ENCODE measurements at places on chromosomes 5 and 9.

DNA sequence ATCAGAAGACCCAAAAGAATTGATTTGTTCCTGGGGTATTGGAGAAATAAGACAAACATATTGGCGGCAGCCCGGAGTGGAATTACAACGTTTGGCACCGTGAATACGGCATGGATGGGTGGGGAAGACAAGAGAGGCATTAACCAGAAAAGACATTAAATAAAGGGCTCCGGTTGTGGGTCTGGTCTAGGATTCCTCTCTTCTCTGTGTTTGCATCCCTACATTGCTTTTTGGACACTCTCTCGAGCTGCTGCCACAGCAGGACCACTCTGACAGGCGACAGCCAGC, 138.7 kb upstream of the PALM2AKAP2 start:
- DNase-seq: no peak

DNA sequence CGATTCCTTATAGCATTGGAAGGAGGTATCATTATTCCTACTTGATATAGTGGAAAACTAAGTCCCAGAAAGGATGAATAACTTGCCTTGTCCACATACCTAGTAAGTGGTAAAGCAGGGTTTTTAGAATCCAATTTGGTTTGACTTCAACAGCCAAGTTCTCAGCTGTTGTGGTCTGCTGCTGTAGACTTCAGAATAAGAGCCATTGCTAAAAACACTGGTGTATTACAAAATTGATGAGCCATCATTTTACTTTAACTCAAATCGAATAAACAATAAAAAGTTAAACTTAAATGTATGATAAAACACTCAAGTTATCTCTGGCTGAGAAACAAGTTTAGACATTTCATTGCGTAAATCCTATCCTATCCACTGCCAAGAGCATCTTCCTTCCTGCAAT, 610.8 kb downstream of the TLE1 start:
- no peak for DNase-seq

GRCh38 chr5:124576848-124577409, 169.5 kb downstream of the ZNF608 start:
- no peak for DNase-seq

DNA sequence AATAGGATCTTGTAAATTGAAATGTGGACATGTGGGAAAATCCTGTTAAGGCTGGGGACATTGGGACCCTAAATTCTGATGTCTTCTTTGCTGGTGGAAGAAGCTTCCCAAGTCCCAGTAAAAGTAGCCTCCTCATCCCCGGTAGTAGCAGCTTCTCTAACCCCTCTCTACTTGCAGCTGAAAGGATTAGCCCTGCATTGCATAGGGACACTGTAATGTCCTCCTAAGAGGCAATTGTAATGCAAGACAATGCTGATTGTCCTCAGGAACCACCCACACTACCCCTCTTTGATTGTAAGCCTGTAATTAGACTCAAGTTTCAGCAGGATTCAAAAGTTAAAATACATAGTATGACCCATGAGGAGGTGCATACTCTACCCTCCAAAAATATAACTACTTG, 1938.4 kb upstream of the C9orf72 start:
- DNase-seq: no peak

DNA sequence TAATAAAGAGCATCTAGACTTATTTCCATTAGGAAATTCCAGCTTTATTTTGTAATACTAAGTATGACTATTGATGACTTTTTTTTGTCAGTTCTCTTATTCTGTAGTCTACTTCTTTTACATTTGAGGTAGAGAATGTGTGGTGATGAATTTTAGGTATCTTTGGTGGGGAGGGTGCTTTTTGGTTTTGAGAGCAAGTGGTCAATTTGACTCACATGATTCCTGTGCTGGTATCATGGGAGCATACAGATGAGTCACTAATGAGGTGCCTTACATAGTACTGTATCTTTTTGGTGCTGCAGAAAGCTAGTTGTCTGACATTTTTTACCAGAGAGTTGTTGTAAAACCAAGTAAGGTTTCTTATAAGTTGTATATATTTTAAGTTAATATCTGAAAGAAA, 35.3 kb downstream of the ERBIN start:
- no peak for DNase-seq

GRCh38 chr9:38081356-38082108, 12.5 kb upstream of the SHB start:
- no peak for DNase-seq

- DNase-seq: no peak
Measured at GRCh38 chr9:111068383-111068730, 30.1 kb upstream of the LPAR1 start.

DNA sequence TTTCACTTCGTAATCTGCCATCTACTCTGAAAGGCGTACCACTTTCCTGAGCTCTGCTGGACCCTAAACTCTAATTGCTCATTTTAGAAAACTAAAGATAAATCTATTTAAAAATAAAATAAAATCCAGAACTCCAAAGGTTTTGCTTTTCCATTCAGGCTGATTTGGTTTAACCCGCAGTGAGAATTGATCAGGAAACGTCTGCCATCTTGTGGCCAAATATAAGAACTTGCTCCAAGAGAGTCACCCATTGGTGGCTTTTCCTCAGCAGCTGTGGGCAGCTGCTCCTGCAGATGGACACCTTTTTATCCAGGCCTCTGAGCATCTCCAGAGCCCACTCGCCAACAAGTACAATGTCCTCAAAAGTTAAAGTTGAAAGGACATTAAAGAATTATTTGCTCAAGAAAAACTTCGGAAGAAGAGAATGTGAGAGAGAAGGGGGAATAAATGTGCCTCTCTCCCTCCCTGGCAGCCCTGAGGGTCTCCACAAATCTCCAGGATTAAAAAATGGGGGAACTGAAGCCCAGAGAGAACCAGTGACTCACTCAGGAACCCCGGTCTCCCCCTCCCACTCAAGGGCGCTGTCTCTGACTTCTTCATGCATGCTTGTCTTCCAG, 4.1 kb downstream of the SAXO1 start:
- no peak for DNase-seq
